Colonic mucosa (tissue), 4 donors: ENCODE measurements at places on chromosomes 3 and 15. TPM values are rescaled to one million over a fixed set of nuclear protein-coding genes. Genes with fewer than 3 reads are reported as not detected.

GRCh38 chr15:23073890-23074646 is 34.7 kb upstream of the TUBGCP5 start:
- DNase-seq = no peak

- no peak for DNase-seq
These were observed 16.1 kb upstream of the AHSG start for GRCh38 chr3:186596568-186597287.

- DNase-seq = peak; percentile 72
These were observed 103.3 kb upstream of the PRTG start for GRCh38 chr15:55846116-55846707.

DNA sequence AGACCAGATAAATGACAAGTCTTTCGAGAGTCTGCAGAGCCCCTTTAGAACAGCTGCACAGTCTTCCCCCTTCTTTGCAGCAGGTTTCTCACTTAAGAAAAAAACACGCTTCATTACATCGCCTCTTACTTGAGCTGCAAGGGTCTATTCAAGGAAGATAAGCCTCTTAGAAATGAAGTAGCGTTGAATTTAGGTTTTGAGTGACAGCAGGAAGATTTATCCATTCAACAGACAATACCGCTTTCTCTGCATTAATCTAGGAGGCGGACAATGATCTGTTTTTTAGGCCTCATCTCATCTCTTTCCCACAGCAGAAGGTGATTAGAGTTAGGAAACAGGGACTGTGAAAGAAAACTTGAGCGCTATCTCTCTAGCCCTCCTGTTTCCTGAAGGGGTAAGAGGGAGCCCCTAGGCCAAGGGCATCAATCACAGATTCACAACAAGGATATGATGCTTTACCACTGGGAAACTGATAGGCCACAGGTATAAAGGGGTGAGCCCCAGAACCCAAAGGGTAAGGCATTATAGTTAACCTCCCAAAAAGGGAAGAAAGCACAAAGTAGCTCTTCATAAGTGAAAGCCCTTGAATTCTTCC is 84.3 kb downstream of the MECOM start:
- no peak for DNase-seq

DNA sequence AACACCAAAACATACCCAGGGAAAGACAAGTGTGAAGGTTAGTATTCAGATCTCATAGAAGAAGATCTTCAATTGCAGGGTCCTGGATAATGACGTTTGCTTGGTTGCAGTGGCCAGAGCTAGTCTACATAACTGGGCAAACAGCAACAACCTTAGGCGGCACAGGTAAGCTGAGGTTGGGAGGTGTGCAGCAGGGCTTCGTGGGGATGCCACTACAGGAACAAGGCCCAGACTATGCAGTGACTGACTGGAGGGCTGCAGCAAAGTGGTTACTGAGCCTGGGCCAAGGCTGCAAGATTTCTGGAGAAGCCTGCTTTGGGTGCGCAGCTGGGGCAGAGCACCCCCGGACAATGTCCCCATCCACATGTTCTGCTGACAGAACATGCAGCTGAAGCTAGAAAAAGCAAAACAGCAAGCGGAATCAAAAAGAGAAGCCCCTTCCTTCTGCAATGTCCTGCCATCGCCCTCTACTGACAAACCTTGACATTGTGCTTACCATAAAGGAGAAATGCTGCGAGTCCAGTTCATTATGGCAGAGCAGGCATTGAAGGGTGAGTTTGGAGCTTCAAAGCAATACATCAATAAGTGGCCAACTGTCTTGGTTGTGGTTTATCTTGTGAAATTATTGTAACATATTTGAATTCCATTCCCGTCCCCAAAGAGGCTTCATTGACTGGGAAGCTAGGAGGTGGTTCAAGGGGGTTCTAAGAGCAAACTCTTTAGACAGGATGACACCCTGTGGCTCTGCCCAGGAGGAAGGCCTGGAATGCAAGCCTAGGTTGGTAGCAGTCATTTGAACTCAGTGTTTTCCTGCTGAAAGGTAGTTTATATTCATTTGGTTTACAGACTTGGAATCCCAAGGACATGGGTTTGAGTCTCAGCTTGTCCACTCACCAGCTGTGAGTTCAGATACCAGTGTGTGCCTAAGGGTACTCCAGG is 217.0 kb downstream of the PDCD6IP start:
- DNase-seq = no peak

DNA sequence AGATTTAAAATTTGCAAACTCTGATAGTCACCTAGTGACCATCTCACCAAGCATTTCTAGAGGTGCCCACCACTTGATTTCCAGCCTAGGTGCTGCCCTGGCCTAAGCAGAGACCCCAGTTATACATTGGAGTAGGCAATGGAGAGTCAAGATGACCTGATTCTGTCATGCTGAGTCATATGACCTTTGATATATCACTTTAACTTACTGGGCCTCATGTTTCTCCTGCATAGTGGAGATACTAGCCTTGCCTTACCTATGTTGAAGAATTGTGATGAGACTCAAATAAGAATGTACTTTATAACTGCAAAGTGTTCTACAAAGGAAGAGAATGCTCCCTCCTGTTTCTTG is 75.5 kb upstream of the XCR1 start:
- DNase-seq = no peak

- no peak for DNase-seq
These were observed 9.3 kb downstream of the COLQ start for GRCh38 chr3:15512166-15512565.

DNA sequence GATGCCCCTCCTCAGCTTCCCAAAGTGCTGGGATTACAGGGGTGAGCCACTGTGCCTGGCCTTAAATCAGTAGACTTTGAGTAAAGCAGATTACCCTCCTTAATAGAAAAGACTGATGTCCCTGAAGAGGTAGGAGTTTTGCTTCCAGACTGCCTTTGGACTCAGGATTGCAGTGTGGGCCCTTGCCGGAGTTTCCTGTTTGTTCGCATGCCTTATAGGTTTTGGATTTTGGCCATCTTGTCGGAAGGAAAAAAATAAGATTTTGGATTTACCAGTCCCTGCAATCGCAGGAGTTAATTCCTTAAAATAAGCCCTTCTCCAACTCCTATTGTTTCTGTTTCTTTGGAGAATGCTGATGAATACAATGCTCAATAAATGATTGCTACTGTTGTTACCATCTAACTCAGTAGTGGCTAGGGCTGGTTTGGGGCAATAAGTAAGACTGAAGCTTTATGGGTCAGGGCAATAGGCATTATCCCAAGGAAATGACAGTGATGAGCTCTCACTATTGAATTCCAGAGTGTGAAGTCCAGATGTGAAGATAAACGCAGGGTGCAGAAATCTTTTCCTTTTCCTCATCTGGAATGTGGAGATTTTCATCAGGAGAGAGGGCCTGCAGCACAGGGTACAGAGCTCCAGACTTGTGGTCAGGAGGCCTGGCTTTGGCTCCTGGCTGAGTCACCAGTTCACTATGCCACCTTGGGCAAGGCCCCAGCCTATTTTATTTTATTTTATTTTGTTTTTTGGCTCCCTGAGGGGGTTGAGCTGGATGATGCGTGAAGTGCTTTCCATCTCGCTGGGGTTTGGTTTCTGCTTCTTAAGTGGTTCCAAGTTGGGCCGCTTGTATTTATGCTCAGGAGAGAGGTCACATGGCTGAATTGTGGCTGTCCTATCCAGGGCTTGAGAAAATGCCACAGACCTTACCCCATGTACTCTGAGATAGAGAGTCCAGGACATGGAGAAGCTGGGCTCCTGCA is 25.3 kb downstream of the FOXL2 start:
- DNase-seq = no peak

DNA sequence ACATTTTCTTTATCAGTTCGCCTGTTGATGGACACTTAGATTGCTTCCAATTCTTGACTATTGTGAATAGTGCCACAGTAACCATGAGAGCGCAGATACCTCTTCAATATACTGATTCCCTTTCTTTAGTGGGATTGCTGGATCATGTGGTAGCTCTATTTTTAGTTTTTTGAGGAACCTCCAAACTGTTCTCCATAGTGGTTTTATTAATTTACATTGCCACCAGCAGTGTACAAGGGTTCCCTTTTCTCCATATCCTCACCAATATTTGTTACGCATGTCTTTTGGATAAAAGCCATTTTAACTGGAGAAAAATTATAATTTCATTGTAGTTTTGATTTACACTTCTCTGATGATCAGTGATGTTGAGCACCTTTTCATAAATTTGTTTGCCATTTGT is 59.3 kb downstream of the RASA2 start:
- no peak for DNase-seq

DNA sequence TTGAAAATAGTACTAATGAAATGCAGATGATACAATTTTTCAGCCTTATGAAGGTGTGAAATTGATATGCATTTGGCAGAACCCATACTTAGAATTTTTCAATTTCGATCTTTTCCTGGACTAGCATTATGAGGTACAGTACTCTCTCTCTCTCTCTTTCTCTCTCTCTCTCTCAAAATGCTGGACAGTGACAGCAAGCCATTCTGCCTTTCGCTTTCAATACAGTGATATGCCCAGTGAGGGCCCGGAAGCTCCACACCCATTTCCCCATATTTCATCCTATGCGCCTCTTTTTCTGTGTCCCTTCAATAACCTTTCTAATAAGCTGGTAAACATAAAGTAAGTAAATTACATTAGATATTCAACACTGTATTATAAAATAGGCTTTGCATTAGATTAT is 595.0 kb upstream of the UBE2E2 start:
- no peak for DNase-seq

DNA sequence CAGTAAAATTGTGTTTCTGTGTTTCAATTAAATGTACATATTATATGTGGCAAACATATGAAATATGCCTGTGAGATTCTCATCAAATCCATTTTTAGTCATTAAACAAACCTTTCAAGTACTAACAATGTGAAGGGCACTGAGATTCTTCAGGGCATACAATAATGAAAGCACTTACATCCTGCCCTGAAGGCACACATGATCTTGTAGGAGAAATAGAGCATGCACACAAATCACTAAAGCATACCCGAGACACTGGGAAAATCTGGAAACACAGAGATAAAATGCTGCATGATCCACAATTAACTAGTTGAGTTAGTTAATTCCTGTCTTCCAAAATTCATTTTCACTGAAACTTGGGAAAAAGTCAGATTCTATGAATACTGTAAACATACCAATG is 810.5 kb upstream of the NECTIN3 start:
- no peak for DNase-seq

DNA sequence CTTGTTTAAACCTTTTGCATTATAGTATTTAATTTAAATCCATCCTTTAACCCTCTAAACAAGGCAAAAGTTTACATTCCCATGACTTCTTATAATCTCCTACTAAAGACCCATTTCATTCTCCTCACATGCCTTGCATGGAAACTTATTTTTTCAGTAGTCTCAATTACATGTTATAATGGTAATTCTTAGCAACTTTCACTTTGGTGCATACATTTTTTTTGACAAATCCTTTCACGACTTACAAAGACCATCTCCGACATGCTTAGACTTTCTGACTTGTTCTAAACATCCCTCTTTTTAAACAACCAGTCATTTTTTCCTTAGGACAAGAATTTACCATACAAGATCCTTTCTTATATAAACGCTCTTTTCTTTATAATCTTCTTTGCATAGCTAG is 615.4 kb upstream of the GBE1 start:
- DNase-seq = no peak

- peak; percentile 31 for DNase-seq
These were observed 440 bp downstream of the DCBLD2 start for GRCh38 chr3:98901119-98901391.

GRCh38 chr3:41997702-41998550 is 36.0 kb upstream of the ULK4 start:
- DNase-seq = no peak

DNA sequence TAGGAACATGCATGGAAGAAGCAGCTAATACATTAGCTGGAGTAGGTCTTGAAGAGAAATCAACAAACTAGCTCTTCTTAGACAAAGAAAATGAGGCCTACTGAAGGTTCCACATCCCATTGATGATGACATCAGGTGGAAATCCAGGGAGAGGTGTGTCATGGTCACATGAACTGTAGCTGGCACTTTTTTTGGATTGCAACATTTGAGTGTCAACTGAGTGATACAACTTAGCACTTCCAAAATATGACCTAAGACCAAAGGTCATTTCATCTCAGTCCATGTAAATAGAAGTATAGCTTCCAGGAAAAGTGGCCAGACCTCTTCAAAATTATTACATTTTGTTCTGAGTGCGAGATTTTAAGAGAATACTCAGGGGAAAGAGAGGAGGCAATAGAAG is 117.2 kb upstream of the MEIS2 start:
- DNase-seq = no peak

DNA sequence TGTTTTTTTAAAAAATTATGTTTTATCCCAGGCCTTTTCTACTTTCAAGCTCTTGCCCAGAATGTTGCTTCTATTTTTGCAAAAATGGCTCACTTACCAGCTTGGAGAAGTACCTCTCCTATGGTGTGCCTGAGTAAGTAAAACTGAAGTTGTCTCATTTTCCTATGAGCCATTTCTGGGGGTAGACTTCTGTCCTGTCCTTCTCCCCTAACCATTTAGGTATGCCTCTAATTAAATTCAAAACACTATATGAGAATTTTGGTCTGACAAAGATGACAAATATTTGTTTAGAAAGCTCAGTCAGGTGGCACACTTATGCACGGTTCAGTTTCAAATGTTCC is 282.5 kb upstream of the ICE2 start:
- no peak for DNase-seq

- DNase-seq = no peak
These were observed 34.9 kb upstream of the NRROS start for GRCh38 chr3:196604548-196604947.

- no peak for DNase-seq
These were observed 143.5 kb downstream of the P3H2 start for GRCh38 chr3:189977174-189977573.

DNA sequence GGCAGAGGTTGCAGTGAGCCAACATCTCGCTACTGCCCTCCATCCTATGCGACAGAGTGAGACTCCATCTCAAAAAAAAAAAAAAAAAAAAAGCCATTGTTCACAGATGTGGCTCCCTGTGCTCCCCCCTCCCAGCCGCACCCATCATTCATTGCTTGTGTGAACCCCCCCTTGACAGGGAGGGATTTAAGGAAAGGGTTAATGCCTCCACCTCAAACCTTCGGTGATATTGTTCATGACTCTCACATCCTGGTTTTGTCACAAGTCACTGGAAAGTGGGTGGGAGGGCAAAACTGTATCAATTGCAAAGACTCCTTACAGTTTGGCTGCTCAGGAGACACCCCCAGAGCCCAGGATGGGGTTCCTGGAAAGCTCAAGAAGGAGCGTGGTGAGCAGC is 7.7 kb downstream of the SLC6A6 start:
- no peak for DNase-seq

GRCh38 chr15:78909791-78910228 is 35.0 kb downstream of the CTSH start:
- peak; percentile 48 for DNase-seq

WDR93 gene
- not detected for total RNA-seq

GXYLT2 gene
- total RNA-seq = 8.4 TPM

LSG1 gene
- total RNA-seq = 34.8 TPM

TMCO5A gene
- not detected for total RNA-seq

PLA2G4E gene
- total RNA-seq = not detected

CCDC33 gene
- total RNA-seq = 0.10 TPM

HDC gene
- 4.1 TPM for total RNA-seq

PTX3 gene
- 1.0 TPM for total RNA-seq

MED12L gene
- total RNA-seq = 1.3 TPM

CMSS1 gene
- total RNA-seq = 10.7 TPM

ALDH1A3 gene
- total RNA-seq = 7.4 TPM

IFRD2 gene
- total RNA-seq = 52.8 TPM

GASK1A gene
- 1.3 TPM for total RNA-seq

GOLGA6L10 gene
- total RNA-seq = 1.4 TPM
